ENCODE measurements at places on chromosomes 7 and 10. TPM values are rescaled to one million over a fixed set of nuclear protein-coding genes. Genes with fewer than 3 reads are reported as not detected.

MMD2 gene
- total RNA-seq = not detected

KDM7A gene
- 3.1 TPM for total RNA-seq

TRDMT1 gene
- total RNA-seq = 9.2 TPM

CYP51A1 gene
- 232 TPM for total RNA-seq

DOCK4 gene
- 29.5 TPM for total RNA-seq

C7orf57 gene
- not detected for total RNA-seq

CALCR gene
- not detected for total RNA-seq

CYP26A1 gene
- total RNA-seq = not detected

PTF1A gene
- total RNA-seq = not detected

CYP2C18 gene
- total RNA-seq = not detected

Measured in smooth muscle cell of trachea (primary cell).